Dermis blood vessel endothelial cell (primary cell): ENCODE measurements at places on chromosomes 5 and 9. TPM values are rescaled to one million over a fixed set of nuclear protein-coding genes. Genes with fewer than 3 reads are reported as not detected.

DNA sequence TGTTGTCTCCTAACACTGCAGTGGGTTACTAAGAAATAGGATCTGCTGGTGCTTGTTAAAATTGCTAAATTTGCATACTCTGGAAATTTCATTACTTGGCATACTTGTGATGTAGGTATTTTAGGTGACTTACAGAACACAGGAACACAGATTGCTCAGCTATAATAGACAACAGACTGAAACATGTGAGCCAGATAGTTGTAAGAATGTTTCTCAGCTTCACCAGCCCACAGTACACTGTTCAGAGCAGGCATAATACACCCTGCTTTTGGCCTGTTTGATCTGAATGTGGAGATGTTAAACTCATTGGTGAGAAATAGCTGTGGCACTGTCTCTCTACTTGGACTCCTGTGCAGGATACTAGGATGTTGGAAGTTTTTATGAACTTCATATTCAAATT lies 275.7 kb downstream of the CSNK1G3 start:
- no peak for DNase-seq

DNA sequence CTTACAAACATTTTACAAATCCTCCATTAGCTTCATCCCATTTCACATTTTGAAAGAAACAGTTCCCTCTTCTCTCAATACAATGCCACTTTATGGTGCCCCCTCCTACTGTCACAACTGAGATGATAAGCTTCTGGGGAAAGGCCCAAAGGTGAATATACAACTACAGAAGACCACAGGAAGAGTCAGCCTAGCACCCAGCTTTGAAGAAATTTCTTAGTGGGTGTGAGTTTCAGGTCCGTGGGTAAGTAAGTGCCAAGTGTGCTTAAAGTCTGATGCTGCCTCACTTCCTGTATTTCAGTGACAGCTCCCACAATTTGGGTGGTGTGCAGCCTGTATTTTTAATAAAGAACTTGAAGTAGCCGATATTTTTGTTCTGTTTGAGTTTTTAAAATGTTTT lies 68.1 kb downstream of the ARHGEF28 start:
- DNase-seq = no peak

GRCh38 chr5:96957254-96958049 lies 21.6 kb downstream of the LNPEP start:
- no peak for DNase-seq

DNA sequence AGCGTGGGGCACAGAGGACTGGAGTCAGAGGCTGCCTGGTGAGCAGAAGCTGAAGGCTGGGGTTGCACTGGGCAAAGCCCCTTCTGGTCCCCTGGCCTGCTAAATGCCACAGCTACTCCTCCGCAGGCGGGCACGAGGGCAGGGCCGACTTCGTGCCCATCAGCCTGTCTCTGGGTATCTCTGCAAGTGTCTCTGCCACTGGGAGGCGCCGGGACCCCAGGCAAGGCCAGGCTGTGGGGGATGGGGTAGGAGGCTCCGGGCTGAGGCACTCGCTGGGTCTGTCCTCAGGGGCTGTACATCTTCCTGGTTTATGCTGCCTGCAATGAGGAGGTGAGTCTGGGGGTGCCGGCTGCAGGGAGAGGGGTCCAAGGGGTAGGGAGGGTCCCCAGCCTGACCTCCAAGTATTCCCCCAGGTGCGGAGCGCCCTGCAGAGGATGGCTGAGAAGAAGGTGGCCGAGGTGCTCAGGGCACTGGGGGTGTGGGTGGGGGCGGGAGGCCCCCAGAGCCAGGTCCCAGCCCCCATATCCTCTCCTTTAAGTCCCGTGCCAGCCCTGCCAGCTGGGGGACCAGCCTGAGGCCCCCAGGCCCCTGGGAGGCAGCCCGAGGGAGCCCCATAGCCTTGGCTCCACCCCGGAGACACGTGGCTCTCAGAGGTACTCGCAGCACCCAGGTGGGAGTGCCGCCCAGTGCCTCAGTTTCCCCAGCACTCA lies 25.1 kb downstream of the ADGRD2 start:
- no peak for DNase-seq

DNA sequence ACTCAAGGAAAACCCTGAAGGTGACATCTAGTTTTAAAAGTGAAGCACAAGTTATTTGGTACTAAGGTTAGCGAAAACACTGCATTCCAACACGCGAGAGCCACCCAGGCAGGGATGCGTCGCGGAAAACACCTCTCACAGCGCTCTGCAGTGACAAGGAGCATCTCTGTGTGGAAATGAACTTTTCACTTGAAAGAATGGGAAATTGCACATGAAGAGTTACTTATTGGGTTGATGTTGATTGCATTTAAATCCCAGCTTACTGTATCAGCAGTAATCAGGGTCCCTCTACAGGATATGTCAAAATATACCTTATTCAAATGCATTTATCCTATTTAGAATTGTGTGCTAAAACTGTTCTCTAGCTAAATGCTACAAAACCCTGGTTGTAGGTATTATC lies 144.4 kb downstream of the BNC2 start:
- DNase-seq = peak; percentile 70

- DNase-seq = no peak
Measured at GRCh38 chr5:161269125-161269524, 277.4 kb downstream of the GABRB2 start.

DNA sequence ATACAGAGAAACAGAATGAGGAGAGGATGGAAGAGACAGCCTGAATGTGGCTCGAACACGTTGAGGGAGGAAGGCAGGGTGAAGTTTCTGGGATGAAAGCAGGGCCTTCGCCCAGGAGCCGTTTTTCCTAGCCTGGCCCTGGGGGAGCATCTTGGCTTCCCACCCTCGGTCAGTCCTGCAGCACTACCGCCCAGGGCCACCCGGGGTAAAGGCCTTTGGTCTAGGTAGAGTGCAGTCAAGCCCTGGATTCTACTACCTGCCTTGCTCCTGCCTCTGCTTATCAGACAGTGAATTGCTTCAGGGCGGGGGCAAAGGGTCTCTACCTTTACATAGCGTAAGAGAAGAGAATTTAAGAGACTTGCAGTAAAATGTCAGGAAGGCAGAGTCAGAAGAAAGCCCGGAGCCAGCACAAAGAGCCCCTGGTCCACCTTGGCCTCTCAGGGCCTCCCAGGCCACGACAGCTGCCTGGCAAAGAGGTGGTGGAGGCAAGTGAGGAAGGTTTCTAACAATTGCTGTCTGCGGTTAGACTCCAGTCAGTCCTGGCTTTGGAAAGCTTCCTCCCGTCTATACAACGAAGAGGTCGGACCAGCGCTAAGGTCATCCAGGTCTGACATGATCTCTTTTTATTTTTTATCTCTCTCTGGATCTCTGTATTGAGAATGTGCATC lies 17.9 kb downstream of the COL15A1 start:
- DNase-seq = no peak

DNA sequence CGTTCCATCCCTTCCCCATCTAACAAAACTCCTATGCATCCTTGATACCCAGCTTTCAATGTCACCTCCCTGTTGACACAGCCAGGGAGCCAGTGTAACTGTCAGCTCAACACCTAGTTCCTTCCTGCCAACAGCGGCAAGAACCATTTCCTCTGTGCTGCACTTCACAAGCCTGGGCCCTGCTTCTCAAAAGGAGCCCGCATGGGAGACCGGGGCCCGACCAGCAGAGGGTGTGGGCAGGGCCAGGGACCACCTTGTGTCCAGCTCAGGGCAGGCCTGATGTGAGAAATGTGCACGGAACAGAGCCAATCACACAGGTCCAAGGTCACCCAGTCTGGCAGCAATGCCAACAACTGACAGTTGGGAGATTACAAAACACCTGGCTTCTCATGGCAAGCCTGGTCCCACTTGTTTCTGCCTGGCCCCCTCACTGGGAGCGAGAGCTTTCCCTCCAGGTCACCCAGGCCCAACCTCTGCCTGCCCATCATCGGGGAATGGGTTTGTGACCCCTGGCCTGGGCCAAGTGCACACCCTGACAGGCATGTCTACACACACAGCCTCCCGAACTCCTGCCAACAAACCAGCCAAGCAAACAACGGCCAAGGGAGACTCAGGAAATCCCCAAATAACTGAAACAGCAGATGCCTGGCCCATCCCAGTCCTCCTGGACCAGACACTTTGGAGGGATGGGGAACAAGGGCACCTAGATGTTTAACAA lies 3.1 kb downstream of the RNF44 start:
- peak; percentile 52 for DNase-seq

DNA sequence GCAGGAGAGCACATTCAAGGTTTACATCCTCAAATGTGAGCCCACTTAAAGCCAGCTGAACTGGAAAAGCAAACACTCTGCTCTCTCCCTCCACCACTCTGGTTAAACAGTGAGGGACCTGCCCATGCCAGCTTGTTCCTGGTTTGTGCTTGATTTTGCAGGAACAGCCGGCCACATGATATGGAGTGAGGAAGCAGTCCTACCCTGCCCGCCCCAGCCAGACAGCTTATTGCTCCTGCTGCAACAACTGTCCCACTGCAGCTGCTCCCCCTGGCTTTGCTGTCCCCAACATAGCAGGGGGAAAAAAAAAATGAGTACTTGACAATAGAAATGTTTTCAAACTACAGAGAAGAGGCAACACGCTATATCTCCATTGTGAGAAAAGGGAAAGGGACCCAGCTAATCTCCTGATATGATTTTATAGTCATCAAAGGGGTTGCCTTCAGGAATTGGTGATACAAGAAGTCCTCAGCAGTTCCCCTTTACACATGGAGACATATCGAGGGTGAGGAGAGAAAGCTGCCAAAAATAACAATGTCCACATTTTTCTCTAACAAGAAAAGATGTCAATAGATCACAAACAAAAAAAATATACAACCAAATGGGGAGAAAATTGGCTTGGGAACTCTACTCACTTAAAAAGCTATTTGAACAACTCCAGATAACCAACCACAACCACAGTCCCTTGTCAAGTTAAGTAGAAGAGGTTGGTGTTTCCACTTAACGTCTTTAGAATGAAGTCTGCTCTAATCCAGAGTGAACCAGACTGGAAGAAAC lies 4.6 kb downstream of the MYO10 start:
- DNase-seq = peak; percentile 39

- no peak for DNase-seq
Measured at GRCh38 chr5:163310997-163311396, 126.4 kb upstream of the CCNG1 start.

- no peak for DNase-seq
Measured at GRCh38 chr9:96447406-96447805, 2.6 kb upstream of the HABP4 start.

DNA sequence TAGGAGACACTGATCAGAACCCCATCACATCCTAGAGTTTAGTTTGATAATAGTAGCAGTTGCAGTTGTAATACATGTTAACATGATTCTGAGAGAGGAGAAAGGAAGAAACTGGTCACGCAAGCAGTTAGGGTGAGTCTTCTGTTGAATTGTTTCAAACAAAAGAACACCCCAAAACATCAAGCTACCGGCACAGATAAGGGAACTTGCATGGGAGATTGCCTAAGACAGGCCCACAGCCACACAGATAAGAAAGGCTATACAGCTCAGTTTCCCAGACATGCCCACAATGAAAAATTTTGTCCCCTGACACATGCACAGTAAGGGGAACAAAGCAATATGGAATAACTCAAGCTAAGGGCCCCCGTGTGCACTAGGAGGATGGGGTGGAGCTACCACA lies 15.9 kb downstream of the HSPB3 start:
- DNase-seq = no peak

PIP5K1B gene
- total RNA-seq = 0.05 TPM in 1 of 2 replicates, not detected in the other

PCAT7 gene
- not detected in 2 replicates for total RNA-seq

MYOZ3 gene
- 0.17 and 0.37 TPM in 2 replicates for total RNA-seq

CCDC112 gene
- total RNA-seq = 5.9 and 6.6 TPM in 2 replicates

SYNPO gene
- total RNA-seq = 14.6 and 19.1 TPM in 2 replicates

FOXD4L4 gene
- total RNA-seq = 0.09 and 0.17 TPM in 2 replicates

PTGES gene
- 0.47 and 0.51 TPM in 2 replicates for total RNA-seq

TRPM6 gene
- total RNA-seq = 0.42 and 1.2 TPM in 2 replicates

NR5A1 gene
- total RNA-seq = not detected in 2 replicates

GPRIN1 gene
- total RNA-seq = 7.7 and 8.7 TPM in 2 replicates

DNAJC25 gene
- 4.4 and 5.1 TPM in 2 replicates for total RNA-seq

MOB3B gene
- 0.85 and 2.1 TPM in 2 replicates for total RNA-seq

CSF1R gene
- not detected in 2 replicates for total RNA-seq

INSL6 gene
- total RNA-seq = not detected in 2 replicates

PCDHB12 gene
- total RNA-seq = 0.47 and 0.68 TPM in 2 replicates

DHX29 gene
- total RNA-seq = 21.6 and 39.5 TPM in 2 replicates
